Stimulated activated CD8-positive, alpha-beta memory T cell treated with anti-CD3 and anti-CD28 coated beads, Interleukin-15, amount 100 ng/mL, for 24 hours (primary cell): ENCODE measurements at places on chromosomes 6 and 20.

GRCh38 chr6:117506180-117506835, 23.8 kb downstream of the DCBLD1 start:
- DNase-seq: no peak

- no peak for DNase-seq
Measured at GRCh38 chr20:41177636-41178035, 40.3 kb downstream of the PLCG1 start.

DNA sequence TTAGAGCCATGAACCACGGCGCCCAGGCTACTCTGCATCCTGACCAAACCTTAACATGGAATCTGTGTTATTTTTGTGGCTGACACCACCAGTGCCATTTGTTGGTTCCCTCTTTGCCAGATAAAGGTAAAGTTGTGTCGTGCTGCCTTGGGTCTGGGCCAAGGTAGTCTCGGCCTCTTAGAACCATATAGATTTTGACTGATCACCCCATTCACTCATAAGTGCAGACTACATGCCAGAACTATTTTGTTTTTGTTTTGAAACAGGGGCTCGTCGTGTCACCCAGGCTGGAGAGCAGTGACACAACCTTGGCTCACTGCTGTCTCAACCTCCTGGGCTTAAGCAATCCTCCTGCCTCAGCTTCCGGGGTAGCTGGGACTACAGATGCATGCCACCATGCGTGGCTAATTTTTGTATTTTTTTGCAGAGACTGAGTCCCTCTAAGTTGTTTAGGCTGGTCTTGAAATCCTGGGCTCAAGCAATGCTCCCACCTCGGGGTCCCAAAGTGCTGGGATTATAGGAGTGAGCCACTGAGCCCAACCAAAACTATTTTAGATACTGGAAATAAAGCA, 19.2 kb upstream of the RIPOR3 start:
- no peak for DNase-seq

DNA sequence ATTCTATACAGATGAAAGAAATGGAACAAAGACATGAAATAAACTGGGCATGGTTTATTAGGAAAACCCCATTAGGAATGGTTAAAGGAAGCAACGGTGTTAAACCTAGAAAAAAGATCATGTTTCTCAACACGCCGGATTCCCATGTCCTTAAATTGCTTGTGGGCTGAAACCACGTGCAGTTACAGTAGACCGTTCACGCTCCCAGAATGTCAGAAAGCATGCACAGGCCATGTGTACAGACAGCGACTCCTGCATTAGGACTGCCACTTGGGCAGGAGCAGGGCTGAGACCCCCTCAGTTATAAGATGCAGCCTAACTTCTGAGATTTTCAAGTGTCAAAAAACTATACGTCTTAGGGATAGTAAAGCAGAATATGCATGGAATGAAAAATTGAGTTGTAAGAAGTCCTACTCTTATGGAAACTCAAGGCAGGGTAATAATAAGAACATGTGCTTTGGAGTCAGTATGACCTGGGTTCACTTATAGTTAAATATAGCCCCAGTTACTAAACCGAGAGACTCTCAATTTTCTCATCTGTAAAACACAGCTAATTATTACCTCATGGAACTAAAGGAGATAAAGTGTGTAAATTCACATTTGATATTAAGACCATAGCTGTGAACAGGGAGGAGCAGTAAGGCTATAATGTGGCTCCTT, 174.0 kb upstream of the UST start:
- no peak for DNase-seq

DNA sequence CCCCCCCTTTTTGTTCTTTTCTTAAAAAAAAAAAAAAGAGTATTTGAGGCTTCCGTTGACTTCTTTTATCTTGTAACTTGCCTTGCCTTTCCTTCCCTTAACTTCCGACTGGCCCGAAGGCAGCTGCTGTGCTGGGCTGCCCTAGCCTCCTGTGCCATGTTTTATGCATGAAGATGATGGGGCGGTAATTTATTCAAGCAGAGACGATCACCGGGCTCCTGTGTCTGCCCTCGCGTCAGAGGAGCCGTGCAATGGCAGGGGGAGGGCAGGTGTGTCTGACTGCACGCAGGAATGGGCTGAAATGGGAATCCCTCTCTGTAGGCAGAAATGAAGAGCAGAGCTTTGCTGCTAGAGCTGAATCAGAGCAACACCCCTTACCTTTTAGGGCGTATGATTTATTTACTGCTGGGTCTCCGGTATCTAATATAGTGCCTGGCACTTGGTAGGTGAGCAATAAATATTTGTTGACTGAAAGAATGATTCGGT, 106.3 kb upstream of the RIPOR2 start:
- no peak for DNase-seq

GRCh38 chr6:137901454-137901853, 34.4 kb downstream of the TNFAIP3 start:
- DNase-seq: no peak

- no peak for DNase-seq
Measured at GRCh38 chr6:121649951-121650350, 214.5 kb downstream of the GJA1 start.

GRCh38 chr20:26208296-26209091, 511.8 kb upstream of the ZNF337 start:
- peak; percentile 3 for DNase-seq

GRCh38 chr20:12306107-12306506, 388.4 kb downstream of the BTBD3 start:
- DNase-seq: no peak

DNA sequence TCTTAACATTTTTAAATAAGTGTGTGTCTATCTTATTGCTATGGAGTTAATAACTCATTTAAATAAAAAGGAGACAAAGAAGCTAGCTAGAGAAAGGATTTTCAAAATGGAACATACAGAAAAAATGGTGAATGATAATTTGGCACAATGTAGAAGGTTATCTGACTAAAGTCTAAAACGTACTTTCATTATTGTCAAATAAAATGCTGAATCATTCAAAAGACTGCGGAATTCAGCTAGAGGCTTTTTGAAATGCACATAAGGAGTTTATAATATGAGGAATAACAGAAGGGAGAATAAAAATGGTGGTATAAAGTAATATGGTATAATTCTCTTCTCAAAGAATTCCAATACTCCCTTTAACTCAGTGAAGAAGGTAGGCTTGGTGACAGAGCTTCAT, 597.9 kb downstream of the KHDRBS2 start:
- no peak for DNase-seq

- DNase-seq: no peak
Measured at GRCh38 chr20:20229595-20229994, 138.3 kb upstream of the INSM1 start.

GRCh38 chr20:62265365-62265764, 27.0 kb downstream of the OSBPL2 start:
- DNase-seq: no peak

- DNase-seq: no peak
Measured at GRCh38 chr6:2733324-2733723, 17.4 kb downstream of the MYLK4 start.

DNA sequence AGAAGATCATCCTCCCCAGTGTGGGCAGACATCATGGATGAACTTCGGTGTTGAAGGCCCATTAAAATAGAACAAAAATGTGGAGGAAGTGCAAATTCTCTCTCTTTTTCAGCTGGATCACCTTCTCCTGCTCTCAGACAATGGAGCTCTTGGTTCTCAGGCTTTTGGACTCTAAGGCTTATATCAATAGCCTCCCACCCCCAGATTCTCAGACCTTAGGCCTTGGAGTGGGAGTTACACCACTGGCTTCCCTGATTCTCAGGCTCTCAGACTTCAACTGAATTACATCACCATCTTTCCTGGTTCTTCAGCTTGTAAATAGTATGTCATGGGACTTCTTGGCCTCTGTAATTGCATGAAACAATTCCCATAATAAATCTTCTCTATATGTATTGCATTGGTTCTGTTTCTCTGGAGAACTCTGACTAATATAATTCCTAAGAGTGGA, 36.6 kb downstream of the NSFL1C start:
- no peak for DNase-seq

- no peak for DNase-seq
Measured at GRCh38 chr6:108896111-108896661, 48.0 kb downstream of the ARMC2 start.

GRCh38 chr20:44858606-44859360, 26.7 kb upstream of the YWHAB start:
- no peak for DNase-seq

GRCh38 chr6:108518714-108519576, 41.8 kb upstream of the FOXO3 start:
- DNase-seq: no peak

DNA sequence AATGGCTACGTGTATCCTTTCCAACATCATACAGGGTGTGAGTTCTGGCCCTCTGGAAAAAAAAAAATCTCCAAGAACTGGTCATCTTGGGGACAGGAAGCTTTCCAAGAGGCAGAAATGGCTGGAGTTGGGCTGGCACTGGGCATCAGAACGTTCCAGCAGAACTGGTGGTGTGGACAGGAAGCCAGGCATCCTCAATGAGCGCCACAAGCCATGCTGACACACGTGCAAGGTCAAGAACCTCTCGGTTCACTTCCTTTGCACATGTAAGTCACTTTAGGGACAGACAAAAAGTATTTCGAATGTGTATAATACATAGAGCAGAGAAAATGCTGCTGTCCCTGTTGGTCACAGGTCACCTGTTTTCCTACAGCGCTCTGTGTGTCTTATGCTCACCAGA, 27.4 kb upstream of the RIN2 start:
- DNase-seq: no peak

GRCh38 chr6:100712997-100713396, 168.1 kb downstream of the ASCC3 start:
- no peak for DNase-seq

DNA sequence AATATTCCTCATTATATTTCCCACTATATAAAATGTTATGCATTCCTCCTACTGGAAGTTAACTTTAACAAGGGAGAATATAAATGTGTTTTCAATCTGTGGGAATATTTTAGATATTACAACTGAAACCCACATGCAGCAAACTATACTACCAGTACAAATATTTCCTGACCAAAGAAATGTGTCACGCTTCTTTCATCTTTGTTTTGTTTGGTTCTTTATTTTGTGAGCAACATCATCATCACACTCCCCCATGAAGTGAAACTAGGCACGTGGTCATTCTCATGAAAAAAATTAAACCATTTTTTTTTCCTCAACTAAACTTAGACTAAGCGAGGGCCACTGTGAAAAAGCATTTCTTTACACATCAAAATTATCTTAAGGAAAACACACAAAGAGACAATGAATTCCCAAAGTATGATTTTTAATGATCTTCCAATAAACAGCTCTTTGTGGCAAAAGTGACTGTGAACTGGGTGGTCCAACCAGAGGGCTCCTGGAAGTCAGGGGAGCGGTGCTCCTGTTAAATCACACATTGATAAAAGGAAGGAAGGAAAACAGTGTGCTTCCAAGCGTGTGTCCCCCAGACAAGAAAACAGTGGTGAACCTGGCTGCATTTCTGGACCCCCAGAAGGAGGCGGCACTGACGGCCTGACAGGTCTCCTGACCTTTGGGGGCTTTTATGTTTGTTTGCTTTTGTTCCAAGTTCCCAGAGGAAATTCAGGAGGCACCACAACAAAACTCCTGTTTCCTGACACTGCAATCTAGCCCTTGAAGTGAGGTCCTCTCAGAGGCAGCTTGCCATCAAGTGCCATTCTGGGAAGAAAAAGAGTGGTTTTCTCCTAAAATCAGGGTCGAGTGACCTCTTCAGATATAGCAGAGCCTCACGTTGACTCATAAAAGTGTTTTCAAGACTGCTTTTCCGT, 166.8 kb upstream of the FOXQ1 start:
- no peak for DNase-seq

- no peak for DNase-seq
Measured at GRCh38 chr6:23316131-23316530, 746.8 kb downstream of the HDGFL1 start.

GRCh38 chr20:45405571-45406259, 2.4 kb upstream of the DBNDD2 start:
- DNase-seq: no peak

GRCh38 chr6:153503810-153504209, 372.7 kb upstream of the RGS17 start:
- no peak for DNase-seq

DNA sequence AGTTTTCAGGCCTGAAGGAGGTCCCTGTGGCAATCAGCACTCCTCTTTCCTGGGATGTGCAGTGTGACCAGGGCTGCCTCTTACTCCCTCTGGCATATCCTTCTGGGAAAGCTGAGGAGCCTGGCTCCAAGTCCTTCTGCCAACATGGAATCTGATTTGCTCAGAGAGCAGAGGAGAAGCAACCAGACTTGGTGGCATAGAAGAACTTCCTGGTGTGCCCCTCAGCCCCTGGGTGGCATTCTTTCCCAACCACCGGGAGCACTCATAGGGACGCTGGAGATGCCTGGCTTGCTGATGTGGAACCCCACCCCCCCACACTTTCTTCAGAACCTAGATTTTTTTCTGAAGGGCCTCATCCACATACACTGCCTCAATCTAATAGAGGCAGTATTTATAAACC, 107.6 kb upstream of the TRAF3IP2 start:
- DNase-seq: no peak

GRCh38 chr6:53258774-53259155, 90.0 kb downstream of the ELOVL5 start:
- no peak for DNase-seq

DNA sequence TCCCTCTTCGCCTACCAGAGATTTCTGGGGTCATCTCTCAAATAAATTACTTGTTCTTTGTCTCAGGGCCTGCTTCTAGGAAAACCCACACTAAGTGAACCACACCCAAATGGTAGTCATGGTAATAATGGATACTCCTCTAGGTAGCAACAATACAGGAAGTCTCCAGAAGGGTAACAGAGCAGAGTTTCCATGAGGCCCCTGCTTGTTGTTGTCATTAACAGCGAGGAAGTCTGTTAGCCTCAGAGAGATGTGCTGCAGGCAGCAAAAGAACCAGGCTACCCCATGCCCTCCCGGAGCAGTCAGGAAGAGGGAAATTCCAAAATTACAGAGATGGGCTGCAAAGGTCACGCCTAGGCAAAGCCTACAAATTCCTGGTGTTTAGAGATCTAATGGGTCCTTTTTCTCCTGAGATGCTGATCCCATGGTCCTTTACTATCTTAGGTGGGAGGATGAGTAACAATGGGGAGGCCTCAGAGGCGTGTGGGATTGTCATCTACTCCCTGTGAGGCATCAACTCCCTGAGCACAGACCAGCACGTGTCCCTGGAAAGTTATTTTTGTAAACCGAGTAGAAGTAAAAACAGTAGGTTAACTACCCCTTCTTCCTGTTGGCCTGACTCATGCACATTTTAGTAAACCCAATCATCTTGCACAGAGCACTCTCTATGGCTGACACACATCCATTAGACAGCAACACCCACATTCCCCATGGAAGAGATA, 10.1 kb downstream of the ISM1 start:
- no peak for DNase-seq
